ENCODE measurements at places on chromosomes 3 and 15.

- DNase-seq, result no peak
Measured at GRCh38 chr3:112314649-112315048, 18.3 kb upstream of the CD200 start.

GRCh38 chr3:196398782-196399181 lies 33.4 kb downstream of the UBXN7 start:
- DNase-seq, result no peak

GRCh38 chr3:88019024-88019423 lies 39.8 kb downstream of the CGGBP1 start:
- no peak for DNase-seq

GRCh38 chr3:130457671-130458070 lies 59.3 kb upstream of the COL6A6 start:
- DNase-seq, result no peak

GRCh38 chr3:33052671-33053070 lies 44.3 kb downstream of the GLB1 start:
- DNase-seq, result no peak

GRCh38 chr3:4907643-4908432 lies 71.4 kb upstream of the BHLHE40 start:
- no peak for DNase-seq
